ENCODE measurements at places on chromosomes 3 and 15.

DNA sequence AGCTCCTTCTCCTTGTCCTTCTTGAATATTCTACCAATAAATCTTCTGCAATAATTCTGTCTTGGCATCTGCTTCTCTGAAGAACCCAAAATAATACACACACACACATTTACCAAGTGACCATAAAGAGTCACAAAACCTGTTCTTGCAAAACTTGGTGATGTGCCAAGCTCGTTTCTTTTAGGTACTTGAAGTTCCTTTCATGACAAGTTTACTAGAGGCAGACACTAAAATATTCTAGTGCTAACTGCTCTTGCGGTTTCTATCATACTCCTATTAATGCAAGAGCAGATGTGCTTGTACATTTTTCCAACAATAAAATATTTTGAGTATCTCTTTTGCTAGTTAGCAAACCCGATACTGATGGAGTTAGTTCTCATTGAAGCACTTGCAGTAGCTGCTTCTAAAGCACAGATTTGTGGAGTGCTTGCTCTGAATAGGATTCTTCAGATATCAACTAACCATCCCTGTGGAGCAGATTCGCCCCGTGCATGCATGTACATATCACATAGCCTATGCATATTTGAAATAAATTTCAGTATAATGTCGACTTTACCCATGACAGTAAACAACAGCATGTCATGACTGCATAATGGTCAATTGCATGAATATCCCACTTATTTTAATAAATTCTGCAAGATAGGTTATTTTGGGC, 23.2 kb downstream of the HHLA2 start:
- DNase-seq = no peak

- DNase-seq = peak; percentile 15
Observed at GRCh38 chr3:146222204-146223046, 28.5 kb downstream of the PLSCR4 start.

GRCh38 chr3:57464801-57465200, 79.3 kb downstream of the DNAH12 start:
- no peak for DNase-seq

DNA sequence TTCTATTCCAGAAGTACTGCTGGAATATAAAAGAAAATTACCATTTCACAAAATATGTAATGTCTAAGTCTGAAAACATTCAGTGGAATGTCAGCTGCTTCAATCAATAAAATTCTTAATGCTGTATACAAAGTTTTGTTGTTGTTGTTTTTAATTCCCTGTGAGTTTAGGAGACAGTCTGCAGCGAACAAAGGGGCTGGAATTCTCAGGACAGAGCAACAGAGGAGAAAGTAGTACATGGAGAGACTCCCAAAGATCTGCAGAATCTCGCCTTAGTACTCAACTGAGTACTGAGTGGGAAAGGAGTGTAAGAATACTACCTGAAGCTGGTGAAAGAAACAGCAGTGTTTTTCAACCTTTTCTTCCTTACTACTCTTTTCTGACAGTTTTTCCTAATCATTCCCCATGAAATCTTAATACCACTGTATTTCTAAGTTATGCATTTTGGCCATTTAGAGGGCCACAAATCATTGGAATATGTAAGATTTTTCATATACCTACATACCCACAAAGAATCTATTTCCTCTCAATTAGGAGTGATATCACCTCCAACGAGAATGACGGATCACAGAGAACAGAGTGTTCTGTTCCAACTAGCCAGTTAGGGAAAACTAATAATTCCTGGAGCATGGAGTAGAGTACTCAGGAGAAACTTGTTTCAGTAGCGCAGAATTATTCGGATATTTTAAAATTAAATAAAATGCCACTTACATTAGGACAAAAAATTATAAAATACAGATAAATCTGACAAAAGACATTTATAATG, 16.0 kb downstream of the ANKRD28 start:
- no peak for DNase-seq

- DNase-seq = no peak
Observed at GRCh38 chr3:156716105-156716862, 41.9 kb downstream of the TIPARP start.

DNA sequence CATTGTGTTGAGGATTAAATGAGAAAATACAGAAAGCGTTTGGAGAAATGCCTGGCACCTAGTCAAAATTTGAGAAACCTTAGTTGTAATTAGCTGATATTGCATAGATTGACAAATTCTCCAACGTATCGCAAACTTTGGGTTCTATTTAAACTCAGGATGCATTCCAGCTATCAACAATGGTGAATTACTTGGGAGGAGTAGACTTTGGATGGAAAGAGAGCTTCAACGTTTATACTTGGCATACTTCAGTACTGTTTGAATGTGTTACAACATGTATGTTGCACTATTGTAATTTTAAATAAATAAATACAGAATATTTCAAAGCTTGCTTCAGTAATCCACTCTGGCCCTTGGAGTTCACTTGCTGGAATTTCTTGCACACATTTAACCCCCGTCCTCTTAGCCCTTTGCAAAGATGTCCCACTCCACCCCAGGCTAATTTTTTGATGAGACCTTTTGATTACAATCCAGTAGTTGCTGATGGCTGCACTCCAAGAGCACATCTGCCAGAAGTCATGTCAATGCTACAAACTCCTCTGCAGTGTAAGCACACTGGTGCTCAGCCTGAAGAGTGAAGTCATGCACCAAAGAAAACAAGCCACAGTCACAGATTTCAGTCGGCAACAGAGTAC, 4.7 kb upstream of the DIS3L start:
- no peak for DNase-seq

- no peak for DNase-seq
Observed at GRCh38 chr15:55402707-55403106, 5.5 kb downstream of the CCPG1 start.

DNA sequence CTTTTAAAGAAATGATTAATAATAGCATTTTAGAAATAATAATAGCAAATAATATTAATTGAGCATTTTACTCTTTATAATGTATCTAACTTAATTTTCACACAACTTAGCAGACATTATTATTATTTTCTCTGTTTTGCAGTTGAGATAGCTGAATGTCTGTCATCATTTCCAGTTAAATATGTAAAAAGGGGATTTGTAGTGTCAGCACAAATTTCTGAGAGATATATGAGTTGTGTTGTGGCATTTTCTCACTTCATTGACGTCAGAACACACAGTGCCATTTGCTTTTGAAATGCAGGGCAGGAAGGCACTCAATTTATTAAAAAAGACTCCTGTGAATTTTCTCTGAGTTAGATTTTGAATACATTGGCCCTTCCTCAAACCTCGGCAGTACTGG, 111.0 kb downstream of the GRM7 start:
- no peak for DNase-seq

GRCh38 chr3:49456466-49456865, 13.6 kb upstream of the DAG1 start:
- DNase-seq = no peak

DNA sequence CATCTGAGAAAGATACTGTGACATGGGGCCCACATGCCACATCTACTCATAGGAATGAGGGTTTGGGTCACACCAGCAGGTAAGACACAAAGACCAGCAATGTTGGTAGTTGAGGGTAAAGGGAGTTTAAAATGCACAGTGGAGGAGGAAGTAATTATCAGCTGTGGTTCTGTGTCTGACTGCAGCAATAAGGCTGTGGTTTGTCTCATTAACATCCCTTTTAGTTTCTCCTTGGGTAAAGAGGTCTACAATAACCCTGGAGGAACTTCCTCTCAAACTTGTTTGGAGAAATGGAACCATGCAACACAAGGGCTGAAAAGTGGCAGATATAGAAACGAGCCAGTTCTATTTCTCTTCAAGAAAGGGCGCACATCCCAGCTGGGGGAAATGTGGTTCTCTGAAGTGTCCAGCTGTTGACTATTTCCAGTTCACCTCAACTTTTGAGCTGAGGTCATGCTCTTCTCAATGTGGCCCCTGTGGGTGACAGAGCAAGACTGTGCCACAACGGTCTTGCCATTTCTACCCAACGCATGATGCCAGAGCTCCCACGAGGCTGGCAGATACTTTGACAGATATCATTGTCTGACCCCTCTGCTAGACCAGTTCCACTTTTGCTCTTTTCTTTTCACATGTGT, 234.3 kb downstream of the SQOR start:
- DNase-seq = no peak

DNA sequence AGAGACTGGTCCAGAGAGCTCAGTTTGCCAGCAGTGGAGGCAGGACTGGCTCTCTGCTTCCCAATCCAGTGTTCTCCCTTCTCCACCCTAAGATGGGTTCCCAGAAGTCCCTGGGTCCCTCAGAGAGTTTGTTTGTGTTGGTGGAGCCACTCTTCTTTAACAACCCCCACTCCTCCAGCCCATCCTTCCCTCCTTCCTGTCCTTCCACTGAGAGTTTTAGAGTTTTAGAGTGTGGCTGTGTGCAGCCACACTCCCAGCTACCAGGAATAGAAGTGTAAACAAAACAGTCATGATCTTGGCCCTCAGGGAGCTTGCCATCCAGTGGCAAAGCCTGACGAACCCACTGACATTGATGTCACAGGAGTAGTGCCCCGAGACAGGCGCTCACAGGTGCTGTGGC, 12.5 kb upstream of the FBLN2 start:
- no peak for DNase-seq

DNA sequence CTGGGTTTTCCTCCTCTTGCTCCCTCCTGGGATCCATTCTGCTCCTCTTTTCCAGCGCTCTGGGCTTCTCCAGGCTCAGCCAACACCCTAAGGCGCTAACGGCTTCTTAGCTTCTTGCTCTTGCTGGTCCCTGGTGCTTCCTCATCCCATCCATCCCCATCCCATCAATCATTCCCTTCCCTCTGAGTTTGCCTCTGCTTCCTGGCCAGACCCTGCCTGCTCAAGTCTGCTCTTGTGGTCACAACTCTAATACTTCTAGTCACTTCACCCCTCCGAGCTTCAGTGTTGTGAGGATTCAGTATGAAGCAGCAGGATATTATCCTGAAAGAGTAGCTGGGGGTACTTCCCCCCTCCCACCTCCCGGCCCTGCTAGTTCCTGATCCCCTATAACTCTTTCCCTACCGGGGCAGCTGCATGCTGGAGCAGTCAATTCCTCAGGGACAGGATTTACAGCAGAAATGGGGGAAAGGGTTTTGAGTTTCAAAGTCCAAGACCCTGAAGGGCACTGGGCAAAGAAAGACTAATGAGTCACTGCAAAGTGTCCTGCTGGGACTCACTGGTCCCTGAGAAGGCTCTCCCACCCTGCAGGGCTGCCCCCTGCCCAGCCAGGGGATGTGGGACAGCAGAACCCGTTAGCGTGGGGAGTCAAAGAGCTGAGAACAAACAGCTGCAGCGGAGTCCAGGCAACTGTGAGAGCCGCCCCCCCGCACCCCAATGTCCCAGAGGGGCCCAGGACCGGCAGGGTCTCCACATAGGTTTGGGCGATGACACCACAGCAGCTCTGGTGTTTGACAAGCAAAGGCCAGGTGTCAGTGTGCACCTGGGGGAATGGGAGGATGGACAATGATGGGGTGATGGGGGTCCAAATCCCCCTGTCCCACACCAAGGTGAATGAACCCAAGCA, 2.3 kb upstream of the SYNM start:
- no peak for DNase-seq

Data from HuH-7.5 (cell line).